Activated CD4-positive, alpha-beta T cell treated with anti-CD3 and anti-CD28 coated beads, Interleukin-10, Interleukin-2, amounts not matched to agents 100 ng/mL and 50 ng/mL, durations not matched to agents 16 hours and 8 hours (primary cell): ENCODE measurements at places on chromosomes 4 and X.

DNA sequence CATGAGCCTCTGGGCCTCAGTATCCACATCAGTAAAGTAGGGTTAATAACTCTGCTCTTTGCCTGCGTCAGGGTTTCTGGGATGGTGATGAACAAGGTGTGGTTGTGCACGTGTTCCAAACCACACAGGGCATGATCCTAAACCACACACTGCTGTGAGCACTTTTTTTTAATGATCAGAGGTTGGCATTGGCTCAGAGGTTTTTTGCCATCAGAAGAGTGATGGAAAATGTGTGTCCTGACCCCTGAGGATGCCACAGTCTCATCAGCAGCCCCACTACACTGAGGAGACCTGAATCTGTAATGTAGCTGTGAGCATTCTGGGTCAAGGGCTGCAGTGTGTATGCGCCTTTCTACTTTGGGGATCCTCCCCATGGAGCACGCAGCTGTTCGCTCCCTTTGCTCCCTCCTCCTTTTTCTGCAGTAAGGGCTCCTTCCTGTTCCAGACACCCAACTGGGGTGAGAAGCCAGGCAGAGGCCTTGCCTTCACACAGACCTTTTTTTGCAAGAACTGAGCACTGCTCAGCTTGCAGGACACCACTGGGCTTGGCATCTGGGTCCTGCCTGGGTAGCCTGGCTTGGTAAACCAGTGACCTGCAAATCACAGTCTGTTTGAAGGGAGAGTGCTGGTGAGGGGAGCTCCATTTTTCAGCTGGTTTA lies 87.5 kb downstream of the MAMLD1 start:
- DNase-seq, result peak; percentile 34

DNA sequence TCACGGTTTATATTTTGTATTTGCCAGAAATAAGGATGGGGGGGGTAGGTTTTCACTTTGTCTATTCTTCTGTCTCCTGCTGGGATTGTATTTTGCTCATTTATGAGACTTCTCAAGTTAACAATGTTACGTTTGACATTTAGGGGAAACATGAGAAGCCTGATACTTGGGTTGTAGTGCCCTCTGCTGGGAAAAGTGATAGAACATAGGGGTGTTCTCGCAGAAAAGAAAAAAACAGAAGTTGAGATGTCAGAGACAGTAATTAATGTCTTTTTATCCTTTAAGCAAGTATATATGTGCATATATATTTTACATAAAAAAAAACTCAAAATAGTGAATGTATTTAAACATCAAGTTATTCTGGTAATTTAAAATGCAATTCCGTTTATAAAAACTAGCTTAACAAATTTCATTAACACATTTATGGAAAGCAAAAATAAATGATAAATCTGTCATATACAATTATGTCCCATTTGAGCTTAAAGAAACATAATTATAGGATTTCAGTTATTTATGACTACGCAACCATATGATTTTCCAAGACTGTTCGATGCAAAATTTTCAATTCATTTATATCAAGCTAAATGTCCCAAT lies 46.0 kb upstream of the TMPRSS11F start:
- DNase-seq, result peak; percentile 59

- DNase-seq, result no peak
Measured at GRCh38 chr4:18319431-18319830, 297.9 kb upstream of the LCORL start.

GRCh38 chr4:86791126-86791525 lies 58.1 kb downstream of the SLC10A6 start:
- DNase-seq, result no peak

- peak; percentile 33 for DNase-seq
Measured at GRCh38 chrX:119790977-119791436, 423 bp downstream of the RPL39 start.

GRCh38 chr4:187961961-187962360 lies 33.6 kb upstream of the ZFP42 start:
- DNase-seq, result no peak

- peak; percentile 22 for DNase-seq
Measured at GRCh38 chr4:129344058-129344457, 248.1 kb downstream of the C4orf33 start.

DNA sequence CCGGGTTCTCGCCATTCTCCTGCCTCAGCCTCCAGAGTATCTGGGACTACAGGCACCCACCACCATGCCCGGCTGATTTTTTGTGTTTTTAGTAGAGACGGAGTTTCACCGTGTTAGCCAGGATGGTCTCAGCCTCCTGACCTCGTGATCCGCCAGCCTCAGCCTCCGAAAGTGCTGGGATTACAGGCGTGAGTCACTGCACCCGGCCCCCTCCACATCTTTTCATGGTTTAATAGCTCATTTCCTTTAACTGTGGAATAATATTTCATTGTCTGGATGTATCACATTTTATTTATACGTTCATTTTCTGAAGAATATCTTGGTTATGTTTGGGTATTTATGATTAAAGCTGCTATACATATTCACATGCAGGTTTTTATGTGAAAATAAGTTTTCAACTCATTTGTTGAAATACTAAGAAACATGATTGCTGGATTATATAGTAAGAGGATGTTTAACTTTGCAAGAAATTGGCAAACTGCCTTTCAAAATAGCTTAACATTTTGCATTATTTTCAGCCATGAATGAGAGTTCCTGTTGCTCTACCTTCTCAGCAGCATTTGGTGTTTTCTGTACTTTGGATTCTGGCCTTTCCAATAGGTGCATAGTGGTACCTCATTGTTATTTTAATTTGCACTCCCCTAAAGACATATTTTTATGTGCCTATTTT lies 591.9 kb downstream of the TECRL start:
- DNase-seq, result no peak

DNA sequence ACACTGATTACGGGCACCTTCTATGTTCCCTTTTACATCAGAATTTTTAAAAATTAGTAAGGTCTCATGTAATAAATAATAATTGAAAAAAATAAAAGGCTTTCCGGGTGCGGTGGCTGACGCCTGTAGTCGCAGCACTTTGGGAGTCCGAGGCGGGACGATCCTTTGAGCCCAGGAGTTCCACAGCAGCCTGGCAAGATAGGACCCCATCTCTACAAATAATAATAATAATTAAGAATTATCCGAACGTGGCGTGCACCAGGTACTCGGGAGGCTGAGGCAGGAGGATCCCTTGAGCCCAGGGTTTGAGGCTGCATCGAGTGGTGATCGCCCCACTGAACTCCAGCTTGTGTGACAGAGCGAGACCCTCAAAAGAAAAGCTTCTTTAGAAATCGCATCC lies 771 bp upstream of the LAMTOR3 start:
- DNase-seq, result no peak

- DNase-seq, result no peak
Measured at GRCh38 chr4:129453524-129454200, 357.7 kb downstream of the C4orf33 start.

DNA sequence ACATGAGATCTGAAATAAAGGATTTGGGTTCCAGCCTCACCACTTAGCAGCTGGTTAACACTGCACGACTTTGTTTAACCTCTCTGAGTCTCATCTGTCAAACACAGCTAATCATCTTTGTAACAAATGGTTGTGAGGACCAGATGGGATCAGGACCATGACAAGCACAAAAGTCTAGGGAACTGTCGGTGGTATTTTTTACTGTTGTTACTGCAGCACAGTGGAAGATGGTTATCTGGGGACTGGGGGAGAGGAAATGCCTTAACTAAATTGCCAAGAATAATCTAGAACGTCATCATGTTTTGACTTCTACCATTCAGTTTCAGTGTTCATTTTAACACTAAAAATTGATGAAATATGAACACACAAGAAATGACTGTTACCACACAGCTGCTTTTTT lies 99.5 kb downstream of the ADGRA3 start:
- DNase-seq, result no peak

- DNase-seq, result peak; percentile 26
Measured at GRCh38 chr4:8607603-8608481, 15.3 kb downstream of the CPZ start.

DNA sequence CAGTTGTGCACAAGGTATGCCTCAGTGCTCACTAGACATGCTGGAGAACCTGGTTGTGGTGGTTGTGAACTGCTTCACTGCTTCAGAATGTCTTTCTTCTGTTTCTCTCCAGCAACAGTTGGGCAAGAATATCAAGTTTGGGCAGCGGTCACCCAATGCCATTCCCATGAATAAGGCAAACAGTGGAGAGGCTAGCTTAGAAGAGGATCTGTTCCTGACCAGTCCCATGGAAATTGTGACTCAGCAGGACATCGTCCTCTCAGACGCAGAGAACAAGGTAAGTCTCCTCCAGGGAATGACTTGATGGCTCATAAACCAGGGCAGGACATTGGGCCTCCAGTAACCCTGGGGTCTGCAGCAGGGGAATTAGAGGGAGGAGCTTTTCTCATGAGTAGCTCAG lies 79.9 kb downstream of the AASDH start:
- no peak for DNase-seq

DNA sequence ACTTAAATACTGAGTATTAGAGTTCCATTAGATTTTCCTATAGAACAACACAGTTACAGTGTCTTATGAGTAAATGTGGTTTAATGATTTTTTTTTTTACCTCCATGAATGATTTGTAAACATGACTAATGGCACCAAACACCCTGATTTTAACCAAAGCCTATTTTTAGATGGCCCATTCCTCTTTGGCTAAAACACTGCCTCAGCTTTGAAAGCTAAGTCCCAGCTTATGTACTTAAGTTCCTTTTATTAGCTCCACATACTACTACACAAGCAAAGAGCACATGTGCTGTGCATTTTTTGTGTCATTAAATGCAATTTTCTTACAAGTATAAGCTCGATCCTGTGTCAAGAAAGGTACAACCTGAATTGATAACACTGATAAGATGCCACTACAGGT lies 575.6 kb upstream of the PITX2 start:
- DNase-seq, result no peak

DNA sequence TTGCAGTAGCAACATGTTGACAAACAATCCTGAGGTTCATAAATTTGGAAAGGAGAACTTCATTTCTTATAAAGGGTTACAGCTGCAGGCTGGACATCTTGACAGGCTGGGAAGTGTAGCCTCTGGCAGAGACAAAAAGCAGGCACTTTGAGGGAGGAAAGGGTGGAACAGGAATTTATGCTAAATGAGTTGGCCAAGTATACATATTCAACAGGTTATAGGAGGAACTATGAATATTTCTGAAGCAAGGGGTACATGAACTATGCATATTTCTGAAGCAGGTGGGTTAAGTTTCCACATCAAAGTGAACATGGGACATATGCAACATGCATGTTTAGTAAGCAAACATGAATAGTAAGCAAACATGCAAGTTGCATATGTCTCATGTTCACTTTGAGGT lies 1.6 kb upstream of the ANTXR2 start:
- no peak for DNase-seq

DNA sequence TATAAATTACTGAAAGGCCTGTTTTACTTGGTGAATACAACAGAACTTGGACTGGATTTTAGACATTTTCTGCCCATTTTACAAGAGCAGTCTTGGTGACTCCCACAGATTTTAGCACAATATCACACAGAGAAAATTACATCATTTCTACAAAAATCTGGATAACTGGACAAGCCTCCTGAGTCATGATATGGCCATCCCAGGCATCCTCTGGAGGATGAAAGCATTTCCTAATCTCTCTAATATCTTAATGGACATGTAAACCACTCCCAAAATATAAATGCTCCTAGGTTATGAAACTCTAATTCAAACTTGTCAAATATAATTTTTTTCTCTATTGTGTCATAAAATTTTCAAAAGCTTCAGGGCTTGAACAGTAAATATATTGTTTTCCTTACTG lies 1170.8 kb upstream of the PCDH7 start:
- DNase-seq, result no peak

GRCh38 chr4:73341454-73341853 lies 62.6 kb upstream of the ALB start:
- peak; percentile 13 for DNase-seq

DNA sequence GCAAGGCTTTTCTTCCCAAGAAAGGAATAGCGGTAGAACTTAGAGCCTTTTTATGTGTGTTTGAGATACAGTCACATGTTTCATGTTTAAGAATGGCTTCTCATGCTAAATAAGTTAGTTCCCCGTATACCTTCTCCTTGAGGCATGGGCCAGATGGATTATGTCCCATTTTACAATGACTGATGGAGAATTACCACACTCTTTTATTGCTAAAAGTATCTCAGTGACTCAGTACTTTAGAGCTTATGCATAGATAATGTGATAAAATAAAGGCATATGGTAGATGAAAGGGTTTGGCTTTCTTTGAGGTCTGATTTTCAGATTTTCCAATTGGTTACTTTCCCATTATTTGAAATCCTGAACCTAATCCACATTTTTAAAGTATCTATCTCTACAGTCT lies 121.8 kb upstream of the BMPR1B start:
- DNase-seq, result no peak

- no peak for DNase-seq
Measured at GRCh38 chrX:67583171-67583570, 39.4 kb downstream of the AR start.

DNA sequence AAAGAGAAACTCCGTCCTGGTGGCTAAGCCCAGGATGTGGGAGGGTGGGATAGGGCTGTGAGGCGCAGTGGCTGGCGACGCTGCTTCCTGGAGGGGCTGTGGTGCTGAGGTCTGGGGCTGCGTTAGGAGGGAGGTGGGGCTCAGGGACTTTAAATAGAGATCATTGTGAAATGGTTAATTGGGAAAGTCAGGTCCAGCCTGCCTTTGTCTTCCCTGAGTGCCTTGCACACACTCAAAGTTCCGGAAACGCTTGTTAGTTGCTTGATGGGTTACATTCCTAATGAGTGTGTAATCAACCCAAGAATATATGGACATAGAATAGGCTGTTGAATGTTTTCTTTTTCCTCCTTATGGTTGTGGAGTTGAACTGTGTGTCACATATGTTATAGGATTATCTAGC lies 55.7 kb upstream of the CLDN34 start:
- no peak for DNase-seq

GRCh38 chr4:174248407-174248806 lies 35.1 kb downstream of the FBXO8 start:
- DNase-seq, result no peak

GRCh38 chr4:89368861-89369260 lies 61.3 kb upstream of the GPRIN3 start:
- no peak for DNase-seq

DNA sequence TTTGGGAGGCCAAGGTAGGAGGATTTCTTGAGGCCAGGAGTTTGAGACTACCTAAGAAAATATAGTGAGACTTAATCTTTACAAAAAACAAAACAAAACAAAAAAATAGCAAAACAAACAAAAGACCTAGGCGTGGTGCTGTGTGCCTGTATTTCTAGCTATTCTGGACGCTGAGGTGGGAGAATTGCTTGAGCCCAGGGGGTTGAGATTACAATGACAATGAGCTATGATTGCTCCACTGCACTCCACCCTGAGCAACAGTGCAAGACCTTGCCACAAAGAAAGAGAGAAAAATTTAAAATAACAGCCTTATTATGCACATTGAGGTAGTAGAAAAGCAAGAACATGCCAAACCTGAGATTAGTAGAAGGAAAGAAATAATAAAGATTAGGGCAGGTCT lies 657.7 kb downstream of the PDHA2 start:
- no peak for DNase-seq

GRCh38 chr4:38857354-38858096 lies 908 bp upstream of the TLR6 start:
- DNase-seq, result peak; percentile 76

DNA sequence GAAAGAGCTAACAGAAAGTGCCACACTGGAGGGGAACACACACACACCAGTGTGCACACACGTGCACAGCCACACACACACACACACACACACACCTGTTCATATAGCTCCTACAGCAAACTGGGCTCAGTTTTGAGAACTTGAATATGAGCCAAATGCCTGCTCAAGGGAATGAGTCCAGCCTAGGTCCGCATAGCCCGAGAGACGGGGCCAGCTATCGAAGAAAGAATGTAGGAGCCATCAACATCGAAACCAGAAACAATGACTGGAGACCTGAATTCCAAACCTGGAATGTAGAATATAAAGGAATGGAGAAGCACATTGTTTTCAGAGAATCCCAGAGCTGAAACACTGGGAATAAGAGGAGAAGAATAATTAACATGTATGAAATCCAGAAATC lies 37.6 kb upstream of the ERVMER34-1 start:
- no peak for DNase-seq
